ENCODE measurements at places on chromosomes 7 and 10.

DNA sequence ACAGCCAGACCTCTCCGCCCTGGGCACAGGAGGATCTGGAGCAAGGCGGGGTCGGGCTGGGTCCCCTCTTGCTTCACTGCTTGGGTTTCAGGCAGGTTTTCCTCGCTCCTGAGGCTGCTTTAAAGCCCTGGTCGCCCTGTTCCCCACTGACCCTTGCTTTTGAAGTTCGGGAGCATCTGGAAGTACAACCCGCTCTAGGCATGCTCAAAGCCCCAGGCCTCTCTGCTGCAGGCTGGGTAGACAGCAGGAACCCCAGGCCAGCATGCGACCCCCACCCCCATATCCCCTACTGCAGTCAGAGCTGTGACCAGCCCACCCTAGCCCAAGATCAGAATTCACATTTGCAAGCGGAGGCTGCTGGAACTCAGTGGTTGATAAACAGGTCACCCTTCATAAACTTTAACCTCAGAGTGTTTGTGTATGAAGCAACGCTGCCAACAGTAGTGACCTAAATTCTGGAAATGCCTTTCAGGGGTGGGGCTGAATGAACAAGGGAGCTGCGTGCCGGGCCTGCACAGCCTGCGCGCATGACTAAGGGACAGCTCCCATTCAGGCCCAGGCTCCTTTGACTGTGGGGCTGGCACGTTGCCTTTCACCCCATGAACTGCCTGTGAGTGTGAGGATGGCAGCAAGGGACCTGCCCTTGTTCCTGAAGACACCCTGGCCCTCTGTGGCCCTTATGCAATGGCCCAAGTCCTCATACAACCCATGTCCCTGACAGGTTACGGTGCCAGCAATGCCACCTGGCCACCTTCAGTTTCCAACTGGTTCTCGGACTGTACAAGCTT, 52.5 kb downstream of the PROSER2 start:
- DNase-seq, result no peak

GRCh38 chr10:6195376-6195775, 7.4 kb upstream of the PFKFB3 start:
- DNase-seq, result no peak

DNA sequence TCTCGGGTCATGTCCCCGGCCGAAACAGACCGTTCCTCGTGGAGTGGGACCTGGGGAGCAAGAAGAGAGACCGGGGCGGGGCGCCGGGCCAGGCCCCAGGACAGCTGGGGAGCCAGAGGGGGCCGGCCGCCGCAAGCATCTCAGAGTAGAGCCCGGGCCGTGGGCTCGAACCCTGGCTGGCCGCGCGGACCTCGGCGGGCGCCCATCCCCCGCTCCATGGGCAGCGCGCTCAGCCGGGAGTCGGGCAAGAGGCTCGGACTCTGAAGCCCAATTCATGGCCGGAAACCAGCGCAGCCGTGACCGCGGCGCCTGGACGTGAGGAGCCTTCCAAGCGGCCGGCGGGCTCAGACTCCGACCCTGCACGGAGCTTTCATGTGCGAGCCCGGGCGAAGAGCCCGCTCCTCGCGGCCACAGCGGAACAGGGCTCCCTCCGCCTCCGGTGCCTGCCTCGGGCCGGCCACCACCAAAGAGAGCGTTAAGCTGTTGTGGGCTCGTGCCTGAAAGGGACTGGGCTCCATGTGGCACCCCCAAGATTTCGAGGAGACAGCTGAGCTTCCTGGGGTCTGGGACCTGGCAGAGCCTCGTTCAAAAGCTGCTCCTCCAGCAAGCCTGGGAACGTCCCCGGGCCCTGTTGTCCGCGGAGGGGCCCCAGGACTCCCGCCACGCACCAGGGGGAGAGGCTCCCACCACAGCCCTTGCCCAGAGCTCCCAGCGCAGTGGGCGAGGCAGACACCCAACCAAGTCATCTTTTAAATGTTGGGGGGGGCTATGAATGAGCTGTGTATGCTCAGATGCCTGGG, 757 bp upstream of the GRID1 start:
- DNase-seq, result peak; percentile 55

- DNase-seq, result no peak
Observed at GRCh38 chr7:3995187-3995586, 686.9 kb upstream of the FOXK1 start.

GRCh38 chr10:74825371-74826141, 844 bp upstream of the KAT6B start:
- DNase-seq, result peak; percentile 71

DNA sequence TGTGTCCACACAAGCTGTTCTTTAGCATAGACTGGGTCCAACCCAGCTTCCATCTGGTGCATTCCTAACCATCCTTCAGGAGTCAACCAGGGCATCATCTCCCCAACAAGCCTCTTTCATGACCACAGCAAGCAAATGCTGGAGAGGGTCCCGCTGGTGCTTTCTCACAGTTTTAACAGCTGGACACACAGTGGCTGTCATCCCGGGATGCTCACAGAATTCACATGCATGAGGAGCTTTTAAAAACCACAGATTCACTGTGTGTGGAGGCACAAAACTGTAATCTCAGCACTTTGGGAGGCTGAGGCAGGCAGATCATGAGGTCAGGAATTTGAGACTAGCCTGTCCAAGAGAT, 6.4 kb upstream of the CYP3A7 start:
- DNase-seq, result no peak

DNA sequence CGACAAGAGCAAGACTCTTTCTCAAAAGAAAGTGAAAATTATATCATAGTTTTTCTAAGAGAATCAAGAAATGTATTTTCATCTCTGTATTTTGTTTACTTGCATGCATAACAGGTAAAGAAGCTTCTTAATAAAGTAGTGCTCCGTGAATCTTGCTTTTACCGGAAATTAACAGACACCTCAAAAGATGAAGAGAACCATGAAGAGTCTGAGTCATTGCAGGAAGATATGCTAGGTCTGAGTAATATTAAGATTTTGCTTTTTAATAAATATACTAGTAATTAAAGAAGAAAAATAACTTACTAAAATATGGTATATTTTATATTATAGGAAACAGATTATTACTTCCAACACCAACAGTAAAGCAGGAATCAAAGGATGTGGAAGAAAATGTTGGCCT, 39.5 kb upstream of the STOX1 start:
- no peak for DNase-seq

- no peak for DNase-seq
Observed at GRCh38 chr7:16609842-16610450, 35.6 kb downstream of the ANKMY2 start.

DNA sequence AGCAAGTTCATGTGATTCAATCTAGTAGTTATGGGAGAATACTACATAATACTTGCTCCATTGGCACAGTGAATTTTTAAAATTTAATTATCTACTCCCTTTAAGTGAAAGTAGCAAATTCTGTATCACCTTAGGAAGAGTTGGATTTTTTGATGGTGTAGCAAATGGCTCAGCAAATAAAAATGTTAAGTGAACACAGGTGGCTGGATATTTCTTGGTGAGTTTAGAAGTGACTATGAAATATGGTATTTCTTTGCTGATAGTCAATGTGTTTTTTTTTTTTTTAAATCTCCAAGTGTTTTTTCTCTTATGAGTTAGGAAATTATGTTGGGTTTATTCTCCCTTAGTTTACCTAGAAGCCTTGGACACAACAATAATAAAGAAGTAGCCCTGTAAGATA, 67.8 kb downstream of the CREM start:
- no peak for DNase-seq

DNA sequence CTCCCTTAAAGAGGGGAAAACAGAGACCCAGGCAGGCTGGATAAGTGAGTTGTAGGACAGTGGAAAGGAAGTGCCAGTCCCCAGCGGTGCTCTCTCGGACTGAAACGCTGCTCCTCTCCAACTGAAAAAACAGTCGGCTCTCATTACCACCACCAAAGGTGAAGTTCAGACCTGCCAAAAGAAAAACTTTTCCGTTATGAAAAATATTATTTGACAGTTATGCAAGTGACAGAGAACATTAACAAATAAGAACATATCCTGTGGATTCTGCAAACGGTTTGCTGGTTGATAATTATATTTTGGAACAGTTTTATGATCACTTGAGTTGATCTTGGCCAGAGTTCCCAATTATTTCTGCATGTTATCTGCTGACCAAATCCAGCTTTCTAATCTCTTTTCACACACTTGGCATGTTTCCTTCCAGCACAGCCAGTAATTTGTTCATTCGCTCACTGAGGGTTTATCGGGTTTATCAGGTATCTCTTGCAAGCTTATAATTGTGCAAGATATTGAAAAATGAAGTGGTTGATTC, 82.6 kb downstream of the PTPRE start:
- no peak for DNase-seq

DNA sequence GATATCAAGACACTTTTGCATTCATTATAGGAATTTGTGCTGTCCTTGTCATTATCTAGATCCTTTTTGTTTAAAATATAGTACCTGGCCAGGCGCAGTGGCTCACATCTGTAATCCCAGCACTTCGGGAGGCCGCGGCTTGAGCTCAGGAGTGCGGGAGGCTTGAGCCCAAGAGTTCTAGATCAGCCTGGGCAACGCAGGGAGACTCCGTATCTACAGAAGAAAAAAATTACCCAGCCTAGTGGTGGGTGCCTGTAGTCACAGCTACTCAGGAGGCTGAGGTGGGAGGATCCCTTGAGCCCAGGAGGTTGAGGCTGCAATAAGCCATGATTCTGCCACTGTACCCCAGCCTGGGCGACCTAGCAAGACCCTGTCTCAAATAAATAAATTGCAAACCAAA, 621 bp upstream of the MORN4 start:
- no peak for DNase-seq
